DMS153 (cell line): ENCODE measurements at places on chromosomes 12 and 14.

- no peak for DNase-seq
Measured at GRCh38 chr14:34319140-34319539, 142.9 kb downstream of the SPTSSA start.

DNA sequence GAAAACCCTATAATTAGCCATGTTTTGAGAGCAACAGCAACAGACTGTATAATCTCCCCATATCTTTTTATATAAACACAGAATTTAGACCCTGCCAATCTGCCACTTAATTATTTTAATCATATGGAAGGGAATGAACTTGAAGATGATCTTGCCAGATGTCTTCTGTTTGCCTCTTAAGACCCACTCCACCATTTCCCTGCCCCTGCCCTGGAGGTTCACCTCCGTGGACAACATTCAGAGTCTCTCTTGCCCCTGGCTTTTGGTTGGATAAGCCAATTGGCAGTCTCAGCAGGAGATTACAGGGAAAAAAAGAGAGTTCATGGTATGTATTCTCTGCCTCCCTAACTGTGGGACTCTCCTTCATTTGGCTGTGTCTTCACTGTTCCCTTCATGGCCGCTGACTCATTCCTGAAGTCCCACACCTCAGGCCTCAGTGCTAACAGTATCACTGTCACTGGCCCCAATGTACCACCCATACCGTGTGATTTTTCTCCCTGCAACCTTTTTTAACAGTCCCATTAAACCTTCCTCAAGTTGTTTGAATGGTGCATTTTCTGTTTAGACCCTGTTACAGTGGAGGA is 184.8 kb downstream of the PIK3C2G start:
- no peak for DNase-seq

DNA sequence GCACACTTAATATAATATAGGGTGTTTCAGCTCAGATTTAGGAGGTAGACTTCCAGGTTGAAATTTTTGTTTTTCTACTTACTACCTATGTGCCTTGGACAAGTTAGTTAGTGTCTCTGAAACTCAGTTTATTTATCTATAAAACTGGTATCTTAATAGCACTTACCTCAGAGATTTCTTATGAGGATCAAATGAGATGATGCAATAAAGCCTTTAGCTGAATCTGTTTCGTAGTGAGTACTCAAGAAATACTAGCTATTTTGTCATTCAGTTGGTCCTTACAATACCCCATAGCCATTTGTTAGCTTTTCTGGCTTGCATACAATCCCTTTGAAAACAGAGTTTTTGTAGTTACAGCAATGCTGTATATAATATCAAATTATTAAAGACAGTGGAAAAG is 497.0 kb downstream of the NRXN3 start:
- no peak for DNase-seq

- DNase-seq, result no peak
Measured at GRCh38 chr14:57512220-57512619, 18.6 kb upstream of the CCDC198 start.

GRCh38 chr14:65302571-65303189 is 109.8 kb upstream of the FUT8 start:
- DNase-seq, result peak; percentile 91

GRCh38 chr12:30016540-30017055 is 232.9 kb upstream of the TMTC1 start:
- DNase-seq, result no peak

DNA sequence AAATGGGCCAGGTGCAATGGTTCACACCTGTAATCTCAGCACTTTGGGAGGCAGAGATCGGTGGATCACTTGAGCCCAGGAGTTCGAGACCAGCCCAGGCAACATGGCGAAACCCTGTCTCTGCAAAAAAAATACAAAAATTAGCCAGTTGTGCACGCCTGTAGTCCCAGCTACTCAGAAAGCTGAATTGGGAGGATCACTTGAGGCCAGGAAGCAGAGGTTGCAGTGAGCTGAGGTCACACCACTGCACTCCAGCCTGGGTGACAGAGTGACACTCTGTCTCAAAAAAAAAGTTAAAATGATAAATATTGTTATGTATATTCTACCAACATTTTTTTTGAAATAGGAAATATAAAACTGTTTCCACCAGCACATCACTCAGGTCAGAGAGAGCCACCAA is 64.9 kb downstream of the NDUFA12 start:
- DNase-seq, result no peak

DNA sequence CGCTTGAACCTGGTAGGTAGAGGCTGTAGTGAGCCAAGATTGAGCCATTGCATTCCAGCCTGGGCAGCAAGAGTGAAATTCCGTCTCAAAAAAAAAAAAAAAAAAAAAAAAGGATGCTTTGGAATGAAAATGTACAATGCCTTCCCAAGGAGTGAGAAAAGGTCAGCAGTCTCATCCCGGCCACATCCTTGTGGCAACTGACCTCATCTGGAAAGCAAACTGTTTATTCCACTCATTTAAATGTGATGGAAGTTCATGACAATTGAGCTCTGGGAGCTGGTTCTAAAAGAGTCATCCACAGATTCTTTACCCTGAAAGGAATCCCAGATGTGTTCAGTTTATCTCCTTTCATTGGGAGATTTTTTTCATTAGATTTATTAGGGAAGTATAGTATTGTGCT is 19.4 kb upstream of the LIMA1 start:
- no peak for DNase-seq

DNA sequence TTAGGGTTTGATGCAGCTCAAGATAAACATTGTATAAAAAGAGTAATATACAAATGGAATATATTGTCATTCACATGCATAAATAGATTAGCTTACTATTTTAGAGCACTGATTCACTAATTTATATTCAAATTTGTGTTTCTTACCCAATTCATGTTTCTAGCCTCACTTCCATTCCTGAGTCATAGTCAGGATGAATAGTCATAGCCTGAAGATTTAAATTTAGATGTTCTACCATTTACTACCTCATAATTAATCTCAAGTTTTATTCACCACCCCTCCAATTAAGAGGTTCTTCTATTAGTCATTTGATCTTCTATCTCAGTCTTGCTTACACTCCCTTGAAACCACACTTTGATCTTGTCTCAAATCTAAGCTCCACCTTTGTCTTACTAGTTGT is 38.7 kb downstream of the ANO4 start:
- no peak for DNase-seq

DNA sequence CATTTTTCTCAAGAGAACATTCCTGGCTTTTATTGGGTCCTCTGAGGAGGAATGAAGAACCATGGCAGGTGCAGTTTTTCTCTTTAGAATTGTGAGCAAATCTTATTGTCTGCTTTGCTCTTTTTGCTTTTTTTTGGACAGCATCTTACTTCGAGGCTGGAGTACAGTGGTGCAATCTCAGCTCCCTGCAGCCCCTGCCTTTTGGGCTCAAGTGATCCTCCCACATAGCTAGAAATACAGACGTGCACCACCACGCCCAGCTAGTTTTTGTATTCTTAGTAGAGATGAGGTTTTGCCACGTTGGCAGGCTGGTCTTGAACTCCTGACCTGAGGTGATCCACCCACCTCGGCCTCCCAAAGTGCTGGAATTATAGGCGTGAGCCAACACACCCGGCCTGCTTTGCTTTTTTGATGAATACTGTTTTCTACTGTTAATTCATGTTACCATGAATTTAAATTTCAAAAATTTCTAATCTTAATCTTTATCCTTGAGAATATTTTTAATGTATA is 71.5 kb downstream of the POLR3B start:
- DNase-seq, result no peak

- no peak for DNase-seq
Measured at GRCh38 chr12:75350413-75350812, 15.9 kb downstream of the GLIPR1L1 start.

DNA sequence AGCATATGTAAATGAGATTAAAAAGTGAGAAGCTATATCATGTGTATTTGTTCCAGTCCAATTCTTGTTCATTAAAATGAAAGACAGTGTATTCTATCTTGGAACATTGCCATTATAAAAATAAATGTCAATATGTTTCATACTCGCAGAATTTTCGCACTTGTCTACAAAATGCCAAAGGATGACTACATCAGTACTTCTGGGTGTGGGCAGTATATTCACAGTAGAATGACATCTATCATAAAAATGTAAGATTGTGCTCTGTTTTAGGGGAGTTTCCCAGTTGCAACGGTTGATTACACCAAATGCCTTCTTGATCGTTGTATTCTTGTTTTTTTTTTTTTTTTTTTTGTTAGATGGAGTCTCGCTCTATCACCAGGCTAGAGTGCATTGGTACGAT is 292.3 kb upstream of the E2F7 start:
- DNase-seq, result no peak

- DNase-seq, result no peak
Measured at GRCh38 chr14:91126761-91127160, 12.9 kb downstream of the DGLUCY start.

DNA sequence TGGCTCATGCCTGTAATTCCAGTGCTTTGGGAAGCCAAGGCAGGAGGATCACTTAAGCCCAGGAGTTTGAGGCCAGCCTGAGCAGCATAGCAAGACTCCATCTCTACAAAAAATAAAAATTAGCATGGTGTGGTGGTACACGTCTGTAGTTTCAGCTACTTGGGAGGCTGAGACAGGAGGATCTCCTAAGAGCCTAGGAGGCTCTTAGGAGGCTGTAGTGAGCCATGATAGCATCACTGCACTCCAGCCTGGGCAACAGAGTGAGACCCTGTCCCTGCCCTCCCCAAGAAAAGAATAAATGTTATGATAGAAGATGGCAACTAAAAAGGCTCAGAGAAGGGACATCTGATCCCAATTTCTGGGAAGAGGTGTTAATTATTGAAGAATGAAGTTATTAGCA is 3.2 kb upstream of the MANSC1 start:
- no peak for DNase-seq

DNA sequence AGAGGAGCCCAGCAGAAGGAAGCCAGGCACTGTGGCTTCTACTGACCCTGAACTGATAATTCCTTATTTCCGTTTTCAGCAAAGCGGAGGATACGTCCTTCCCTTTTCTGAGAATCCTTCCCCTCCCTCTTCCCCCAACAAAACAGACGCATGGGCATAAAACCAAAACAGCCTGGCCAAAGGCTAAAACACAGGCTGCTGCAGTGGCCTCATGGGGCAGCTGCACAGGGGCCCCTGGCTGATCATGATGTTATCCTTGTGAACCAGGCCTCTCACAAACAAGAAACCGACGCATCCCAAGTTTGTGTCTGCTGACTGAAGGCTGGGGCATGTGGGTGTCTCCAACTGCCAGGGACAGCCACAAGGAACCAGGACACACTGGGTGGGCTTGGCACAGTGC is 23.4 kb upstream of the STON2 start:
- DNase-seq, result no peak

DNA sequence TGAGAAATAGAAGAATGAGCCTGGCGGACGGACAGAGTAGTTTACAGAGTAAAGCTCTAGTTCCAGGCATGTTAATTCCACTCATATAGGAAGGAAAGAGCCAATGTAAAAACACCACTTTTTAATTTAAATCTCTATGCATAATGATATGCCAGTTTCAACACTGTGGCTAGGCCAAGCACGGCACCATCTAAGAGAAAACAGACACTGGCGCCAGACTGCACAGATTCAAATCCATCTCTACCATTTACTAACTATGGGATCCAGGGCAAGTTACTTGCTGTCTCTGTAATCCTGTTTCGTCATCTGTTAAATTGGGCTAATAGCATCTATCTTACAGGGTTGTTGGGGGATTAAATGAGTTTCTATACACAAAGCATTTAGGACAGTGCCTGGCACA is 27.5 kb downstream of the RMST start:
- DNase-seq, result no peak

- peak; percentile 55 for DNase-seq
Measured at GRCh38 chr12:129200576-129200975, 347.3 kb downstream of the GLT1D1 start.

DNA sequence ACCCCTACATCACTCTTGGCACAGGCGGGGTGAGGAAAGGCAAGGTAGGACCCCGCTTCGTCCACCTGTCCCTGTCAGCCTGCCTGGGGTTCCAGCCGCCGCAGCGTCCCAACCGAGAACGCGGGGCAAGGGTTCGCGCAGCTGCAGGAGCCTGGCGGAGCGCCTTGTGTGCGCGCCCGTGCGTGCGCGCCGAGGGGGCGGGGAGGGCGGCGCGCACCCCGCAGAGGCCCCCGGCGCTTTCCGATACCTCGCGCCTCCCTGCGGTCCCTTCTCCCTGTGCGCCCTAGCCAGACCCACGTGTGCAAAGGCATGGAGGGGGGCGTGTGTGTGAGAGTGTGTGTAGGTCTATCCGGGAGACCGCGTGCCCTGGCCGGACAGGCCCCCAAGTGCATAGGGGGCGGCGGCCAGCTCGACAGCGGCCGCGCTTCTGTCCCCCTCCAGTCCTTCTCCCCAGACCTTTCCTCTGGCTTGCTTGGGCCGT is 122.4 kb downstream of the TSPAN9 start:
- no peak for DNase-seq

- DNase-seq, result no peak
Measured at GRCh38 chr12:92059960-92060359, 85.7 kb downstream of the BTG1 start.

DNA sequence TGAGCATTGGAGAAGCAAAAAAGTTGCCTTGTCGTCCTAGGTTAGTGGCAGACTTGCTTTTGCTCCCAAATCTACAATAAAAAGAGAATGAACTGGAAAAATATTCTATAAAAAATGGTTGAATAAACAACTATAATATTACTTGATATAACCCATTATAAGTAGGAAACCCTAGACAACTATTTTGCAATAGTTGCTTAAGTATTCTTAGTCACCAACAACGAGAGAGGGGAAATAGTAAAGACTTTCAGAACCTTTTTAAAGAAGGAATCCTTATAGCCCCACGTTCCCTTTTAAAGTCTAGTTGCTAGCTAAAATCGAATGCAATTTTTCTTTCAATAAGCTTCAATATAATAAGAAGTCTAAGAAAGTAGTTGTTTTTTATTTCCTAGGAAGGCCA is 17.5 kb downstream of the AQP6 start:
- no peak for DNase-seq

GRCh38 chr12:107400686-107401447 is 284.7 kb upstream of the PWP1 start:
- no peak for DNase-seq

DNA sequence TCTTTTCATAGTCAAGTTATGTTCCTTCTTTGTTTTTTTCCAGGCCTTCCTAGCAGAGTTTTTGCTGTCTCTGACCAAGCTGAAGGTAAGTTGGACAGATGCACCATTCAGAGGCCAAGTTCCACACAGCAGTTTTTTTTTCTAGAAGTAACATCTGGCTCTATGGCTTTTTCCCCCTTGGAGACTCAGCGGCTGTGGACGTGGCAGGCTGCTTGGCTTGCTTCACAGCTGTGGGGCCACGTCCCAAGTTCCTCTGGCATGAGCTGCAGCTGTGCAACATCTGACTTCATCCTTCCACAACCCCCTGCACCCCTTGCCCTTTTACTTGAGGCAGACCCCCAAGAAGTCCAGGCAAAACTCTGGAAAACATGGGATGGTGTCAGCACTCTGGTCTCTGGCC is 24.2 kb upstream of the RHOJ start:
- DNase-seq, result no peak

- no peak for DNase-seq
Measured at GRCh38 chr14:26775765-26776563, 178.1 kb upstream of the NOVA1 start.

DNA sequence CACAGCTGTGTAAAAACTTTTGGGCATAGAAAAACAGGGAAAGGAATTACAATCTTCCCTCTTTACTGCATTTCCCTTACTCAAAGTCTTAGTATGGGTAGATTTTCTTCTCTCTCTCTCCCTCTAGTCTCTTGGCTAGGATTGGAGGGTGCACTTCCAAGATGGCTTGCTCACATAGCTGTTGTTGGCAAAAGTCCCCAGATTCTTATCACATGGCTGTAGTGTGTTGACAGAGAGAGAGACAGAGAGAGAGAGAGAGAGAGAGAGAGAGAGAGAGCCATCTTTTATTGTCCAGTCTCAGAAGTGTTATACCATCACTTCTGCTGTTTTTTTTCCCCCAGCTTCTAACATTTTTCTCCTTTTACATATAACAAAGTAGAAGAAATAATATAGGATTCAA is 6.3 kb upstream of the OR4E2 start:
- no peak for DNase-seq
